ENCODE measurements at places on chromosomes 2 and 18.

GRCh38 chr2:138621139-138621538 is 119.6 kb downstream of the SPOPL start:
- DNase-seq: no peak

GRCh38 chr18:2985628-2986027 is 27.3 kb downstream of the LPIN2 start:
- peak; percentile 78 for DNase-seq

DNA sequence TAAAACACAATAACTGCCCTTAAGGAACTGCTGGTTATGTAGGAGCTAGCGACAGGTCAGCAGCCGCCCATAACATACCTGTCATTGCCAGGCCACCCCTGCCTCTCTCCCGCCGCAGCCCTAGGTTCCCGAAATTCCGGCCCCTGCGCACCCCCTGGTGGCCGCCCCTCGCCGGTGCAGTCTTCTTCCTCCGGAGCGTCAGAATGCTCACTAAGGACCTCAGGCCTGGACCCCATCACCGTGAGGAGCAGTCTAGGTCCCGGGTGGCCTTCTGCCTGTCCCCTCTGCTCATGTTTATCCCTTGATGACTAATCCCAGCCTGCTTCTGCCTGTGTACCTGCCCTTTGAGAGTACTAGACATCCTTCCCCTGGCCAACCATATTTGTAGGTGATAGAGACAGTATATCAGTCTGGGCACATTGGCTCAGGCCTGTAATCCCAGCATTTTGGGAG is 115.7 kb upstream of the SLC1A4 start:
- peak; percentile 69 for DNase-seq

- no peak for DNase-seq
Observed at GRCh38 chr2:211033765-211034164, 477.4 kb downstream of the CPS1 start.

DNA sequence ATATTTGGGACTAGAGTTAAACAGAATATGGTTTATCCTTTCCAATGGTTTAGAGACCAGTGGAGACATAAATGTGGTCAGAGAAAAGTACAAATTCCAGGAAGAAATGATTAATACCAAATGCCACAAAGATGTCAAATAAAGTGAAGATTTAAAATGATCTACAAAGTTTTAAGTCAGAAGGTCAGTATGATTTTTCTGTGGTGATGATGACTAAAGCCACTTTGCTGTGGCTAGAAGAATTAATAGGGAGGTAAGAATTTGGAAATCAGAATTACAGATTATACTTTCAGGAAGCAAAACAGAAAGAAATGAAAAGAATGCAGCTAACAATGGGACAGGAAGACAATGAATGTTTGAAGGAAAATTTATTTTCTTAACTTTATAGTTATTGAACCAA is 91.5 kb upstream of the CDH7 start:
- DNase-seq: no peak

GRCh38 chr2:197149546-197149945 is 161.0 kb downstream of the ANKRD44 start:
- DNase-seq: no peak

Data from CD4-positive, alpha-beta T cell treated with Interleukin-4 for 4 hours (primary cell).